Activated naive CD4-positive, alpha-beta T cell treated with anti-CD3 and anti-CD28 coated beads for 36 hours (primary cell): ENCODE measurements at places on chromosomes 5 and 9.

- DNase-seq, result no peak
Observed at GRCh38 chr9:38720083-38720745, at the start of gene FAM240B. TSS of gene FAM240B (minus strand) at chr9:38720133. CDS start at chr9:38703999, 16,134 bp downstream.

- no peak for DNase-seq
Observed at GRCh38 chr5:172730981-172731679, 39.9 kb downstream of the DUSP1 start.

GRCh38 chr9:130692321-130692720 lies 1.3 kb upstream of the EXOSC2 start:
- DNase-seq, result peak; percentile 35

DNA sequence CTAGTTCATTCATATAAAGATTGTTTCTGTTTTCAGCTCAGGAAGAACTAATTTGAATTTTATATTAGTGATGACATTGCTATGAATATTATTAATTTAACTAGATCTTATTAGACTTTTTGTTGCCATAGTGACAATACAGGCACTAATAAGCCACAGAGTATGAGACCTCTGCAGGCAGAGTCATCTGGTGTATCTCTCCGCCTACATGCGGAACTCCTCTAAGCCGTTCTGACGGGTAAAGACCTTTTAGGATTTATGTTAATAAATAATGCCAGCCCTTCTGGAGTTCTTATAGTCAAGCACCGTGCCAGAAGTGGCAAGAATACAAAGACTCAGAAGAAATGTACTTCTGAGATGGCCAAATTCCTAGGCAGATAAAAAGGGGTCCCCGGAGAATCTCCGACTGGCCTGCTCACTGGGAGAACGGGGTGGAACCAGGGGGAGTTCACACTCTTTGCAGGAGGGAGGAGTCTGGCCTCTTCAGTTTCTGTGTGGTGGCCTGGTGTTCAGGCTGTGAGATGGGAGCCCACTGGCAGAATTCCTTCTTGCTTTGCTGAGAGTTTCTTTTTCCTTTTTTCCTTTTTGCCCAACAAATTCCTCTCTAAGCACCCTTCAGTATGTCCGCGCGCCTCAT lies 85.1 kb upstream of the IL12B start:
- no peak for DNase-seq

DNA sequence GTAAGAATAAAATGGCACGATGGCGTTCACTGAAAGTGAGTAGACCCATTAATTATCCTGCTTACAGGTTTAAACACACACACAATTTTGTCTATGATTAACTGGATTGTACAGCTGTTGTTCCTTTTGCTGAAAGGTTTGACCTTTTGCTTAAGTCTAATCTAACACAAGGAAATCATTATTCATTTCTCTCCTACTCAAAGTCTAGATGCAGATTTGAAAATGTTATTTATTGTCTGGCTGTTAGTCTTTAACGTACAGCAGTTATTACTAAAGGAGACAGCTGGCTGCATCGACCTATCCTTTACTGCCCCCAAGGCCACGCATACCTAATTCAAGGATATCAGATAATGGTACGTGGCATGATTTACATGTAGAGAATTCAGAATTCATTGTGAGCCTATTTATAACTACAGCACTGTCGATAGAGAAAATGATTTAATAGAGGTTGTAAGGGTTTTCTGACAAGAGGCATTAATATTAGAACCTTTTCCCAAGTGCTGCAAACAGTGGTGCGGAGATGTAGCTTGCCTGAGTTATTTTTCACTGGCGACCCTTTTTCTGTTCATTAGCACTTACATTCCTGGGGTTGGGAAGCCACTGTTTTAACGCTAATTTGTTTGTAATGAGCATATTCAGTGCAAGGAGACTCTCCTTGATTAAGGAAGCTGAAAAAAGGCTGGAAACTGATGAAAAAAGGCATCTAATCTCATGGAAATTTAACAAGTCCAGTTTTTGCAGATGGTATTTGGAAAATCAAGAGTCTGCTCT lies 368.4 kb upstream of the GRAMD2B start:
- DNase-seq, result no peak

GRCh38 chr5:9239626-9240025 lies 306.2 kb downstream of the SEMA5A start:
- DNase-seq, result no peak

- no peak for DNase-seq
Observed at GRCh38 chr9:79433703-79434102, 138.1 kb upstream of the TLE4 start.

GRCh38 chr9:581673-582497 lies 259.6 kb upstream of the DMRT1 start:
- DNase-seq, result no peak

DNA sequence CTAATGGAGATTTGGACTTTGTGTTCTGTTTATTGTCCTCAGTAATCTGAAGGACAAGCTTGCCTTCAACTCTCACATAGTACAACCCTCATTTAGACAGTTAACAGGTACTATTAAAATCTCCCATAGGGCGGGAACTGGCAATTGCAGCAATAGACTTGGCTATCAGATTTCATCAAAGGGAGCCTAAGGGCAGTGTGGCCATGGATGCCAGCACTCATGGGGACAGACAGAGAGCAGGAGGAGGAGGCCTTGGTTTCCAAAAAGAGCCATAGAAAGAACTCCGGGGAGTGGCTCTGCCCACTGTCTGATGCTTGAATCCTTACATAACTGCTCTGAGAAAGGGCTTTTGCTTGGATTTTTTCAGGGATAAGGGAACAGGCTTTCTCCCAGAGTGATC lies 6.8 kb downstream of the SLC36A1 start:
- DNase-seq, result no peak

GRCh38 chr9:518540-518939 lies 303.9 kb downstream of the DOCK8 start:
- DNase-seq, result peak; percentile 30
